Stimulated activated CD8-positive, alpha-beta memory T cell treated with anti-CD3 and anti-CD28 coated beads, Interleukin-7, amount 100 ng/mL, for 1 hour (primary cell): ENCODE measurements at places on chromosomes 3 and 15.

- DNase-seq: no peak
Observed at GRCh38 chr3:171807129-171807675, 3.1 kb downstream of the PLD1 start.

- DNase-seq: no peak
Observed at GRCh38 chr3:105765308-105765639, 103.5 kb downstream of the CBLB start.

- DNase-seq: no peak
Observed at GRCh38 chr15:75530169-75530568, 48.9 kb downstream of the PTPN9 start.

DNA sequence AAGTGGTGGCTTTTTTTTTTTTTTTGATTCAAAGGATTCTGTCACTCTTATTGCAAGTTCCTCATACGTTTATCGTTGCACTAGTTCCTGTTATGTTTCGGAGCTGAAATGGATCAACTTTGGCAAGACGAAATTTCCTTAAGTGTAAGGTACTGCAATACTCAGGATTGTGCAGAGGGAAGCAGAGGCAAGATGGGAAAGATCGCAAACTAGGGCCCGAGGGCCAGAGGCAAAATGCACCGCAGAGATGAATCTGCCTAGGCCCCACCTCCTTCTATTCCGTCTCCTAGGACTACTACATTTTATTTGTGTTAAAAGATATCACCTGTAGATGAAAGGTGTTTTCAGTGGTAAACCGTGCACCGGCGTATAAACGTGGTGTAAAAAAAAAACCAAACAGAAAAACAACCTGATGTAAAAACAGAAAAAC is 331 bp downstream of the RNU6-1 start:
- no peak for DNase-seq

- DNase-seq: no peak
Observed at GRCh38 chr15:39616731-39617455, 36.0 kb downstream of the THBS1 start.

GRCh38 chr3:121943431-121943830 is 49.2 kb downstream of the SLC15A2 start:
- DNase-seq: no peak

DNA sequence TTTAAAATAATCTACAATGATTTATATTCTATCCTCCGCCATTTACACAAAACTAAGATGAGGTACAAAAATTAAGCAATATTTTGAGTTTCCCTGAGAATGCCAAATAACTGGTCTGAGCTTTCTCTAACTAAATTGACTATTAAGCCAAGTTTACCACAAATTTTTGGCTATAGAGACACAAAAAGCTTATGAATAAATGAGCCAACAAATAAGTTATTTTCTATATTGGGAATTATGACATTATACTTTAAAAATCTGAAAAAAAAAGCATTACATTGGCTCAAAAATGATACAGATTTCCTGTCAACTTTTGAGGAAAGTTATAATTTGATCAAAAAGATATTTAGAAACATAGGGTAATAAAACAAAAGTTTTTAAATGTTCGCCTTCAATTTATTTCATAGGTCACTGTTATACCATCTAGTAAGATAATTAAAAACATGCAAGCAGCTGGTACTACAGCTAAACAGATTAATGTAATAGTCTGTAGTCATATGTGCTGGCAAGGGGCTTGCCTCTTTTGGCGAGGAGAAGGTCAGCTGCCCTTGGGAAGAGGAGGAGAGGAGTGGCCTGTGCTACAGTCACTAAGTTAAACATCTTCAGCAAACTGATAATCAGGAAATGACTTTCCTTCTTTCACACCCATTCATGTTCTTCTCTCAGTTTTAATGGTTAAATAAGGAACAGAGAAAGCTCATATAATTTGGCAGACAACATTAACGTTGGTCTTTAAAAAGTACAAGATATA is 318.5 kb downstream of the TBC1D5 start:
- no peak for DNase-seq

DNA sequence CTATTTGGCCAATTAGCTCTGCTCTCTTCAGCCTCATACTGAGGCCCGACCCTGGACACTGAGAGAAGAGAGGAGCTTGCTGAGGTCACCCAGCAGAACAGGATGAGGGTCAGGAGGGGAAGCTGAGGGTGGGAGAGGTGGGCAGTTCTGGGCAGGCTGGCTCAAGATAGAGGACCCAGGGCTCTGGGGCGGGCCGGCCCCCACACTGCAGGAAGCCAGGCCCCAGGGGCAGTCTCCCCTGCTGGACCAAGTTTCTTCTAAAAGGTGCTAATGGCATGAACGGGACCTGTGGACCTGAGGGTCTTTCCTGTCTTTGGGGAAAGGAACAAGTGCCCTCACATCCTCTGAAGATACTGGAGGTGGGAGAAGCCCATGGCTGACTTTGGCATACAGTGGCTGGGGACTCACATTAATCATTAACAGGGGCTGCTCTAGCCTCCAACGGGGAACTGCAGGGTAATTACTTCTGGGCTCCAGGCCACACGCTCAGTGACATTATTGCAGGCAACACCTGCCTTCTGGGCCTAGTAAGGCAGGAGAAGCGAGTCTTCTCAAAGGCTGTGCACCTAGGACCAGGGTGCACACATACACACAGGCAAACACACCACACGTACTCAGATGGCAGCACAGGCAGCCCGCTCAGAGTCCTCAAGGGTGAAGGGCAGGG is 10.6 kb downstream of the HCN4 start:
- DNase-seq: no peak

DNA sequence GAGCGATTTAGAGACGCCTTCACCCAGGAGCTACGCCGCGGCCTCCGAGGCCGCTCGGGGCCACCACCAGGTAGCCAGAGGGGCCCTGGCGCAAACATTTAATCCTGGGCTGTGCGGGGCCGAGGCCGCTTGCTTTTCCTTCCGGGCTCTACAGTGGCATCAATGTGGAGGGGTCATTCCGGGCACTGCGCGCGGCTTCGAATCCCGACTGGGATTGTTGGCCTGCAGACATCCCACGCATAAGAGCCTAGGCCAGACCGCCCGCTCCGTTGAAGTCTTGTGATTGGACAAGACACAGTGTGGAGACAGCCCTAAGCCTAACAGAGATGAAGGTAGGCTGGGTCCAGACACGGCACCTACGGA is 568 bp upstream of the NCBP2 start:
- DNase-seq: no peak

DNA sequence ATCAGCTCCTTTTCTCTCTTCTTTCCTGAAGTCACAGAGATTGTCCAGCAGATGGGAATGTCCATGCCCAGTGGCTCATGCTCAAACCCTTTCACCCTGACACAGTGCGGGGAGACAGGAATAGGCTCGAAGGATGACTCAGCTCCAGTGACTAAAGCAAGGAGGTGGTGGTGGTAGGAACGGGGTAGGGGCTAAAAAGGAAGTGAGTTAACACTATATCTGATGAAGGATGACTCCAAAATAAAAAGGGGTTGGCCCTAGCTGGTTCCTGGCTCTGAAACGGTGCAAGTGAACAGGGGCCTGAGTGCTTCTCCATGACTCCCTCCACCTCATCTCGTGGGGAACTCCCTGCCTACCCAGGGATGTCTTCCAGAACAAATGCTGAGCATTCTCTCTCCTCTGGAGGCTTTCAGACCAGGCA is 167.4 kb upstream of the LPP start:
- no peak for DNase-seq

DNA sequence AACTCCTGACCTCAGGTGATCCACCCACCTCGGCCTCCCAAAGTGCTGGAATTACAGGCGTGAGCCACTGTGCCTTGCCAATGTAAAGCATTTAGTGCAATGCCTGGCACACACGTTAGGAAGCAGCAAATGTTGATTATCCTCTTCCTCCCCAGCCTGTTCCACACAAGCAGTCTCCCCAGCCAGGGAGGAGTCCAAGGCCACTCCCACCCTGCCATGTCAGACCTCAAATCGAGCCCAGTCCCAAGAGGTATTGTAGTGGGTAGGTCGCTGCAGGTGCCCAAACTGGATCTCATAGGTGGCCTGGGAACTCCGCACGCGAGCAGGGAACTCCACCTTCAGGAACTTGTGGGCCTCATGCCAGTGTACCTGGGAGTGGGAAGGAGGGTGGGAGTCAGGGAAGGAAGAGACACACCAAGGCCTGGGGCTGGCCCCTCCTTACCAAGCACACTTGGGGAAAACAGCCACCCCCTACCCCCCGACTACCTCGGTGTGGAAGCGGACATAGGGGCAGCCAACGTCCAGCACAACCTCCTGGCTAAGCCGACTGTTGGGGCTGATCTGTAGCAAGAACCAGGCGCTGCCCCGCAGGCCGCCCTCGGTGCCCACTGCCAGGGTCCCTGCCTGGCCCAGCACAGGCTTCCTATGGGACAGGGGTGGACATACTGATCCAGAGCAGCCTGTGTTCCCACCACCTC is 10.3 kb downstream of the MAN2C1 start:
- DNase-seq: no peak
